Motor neuron (in vitro differentiated cells): ENCODE measurements at places on chromosomes 11 and 22.

GRCh38 chr22:32416556-32417085 is 4.6 kb upstream of the RTCB start:
- no peak for ATAC-seq

- ATAC-seq: no peak
Measured at GRCh38 chr22:23910496-23911190, 16.5 kb downstream of the MIF start.

DNA sequence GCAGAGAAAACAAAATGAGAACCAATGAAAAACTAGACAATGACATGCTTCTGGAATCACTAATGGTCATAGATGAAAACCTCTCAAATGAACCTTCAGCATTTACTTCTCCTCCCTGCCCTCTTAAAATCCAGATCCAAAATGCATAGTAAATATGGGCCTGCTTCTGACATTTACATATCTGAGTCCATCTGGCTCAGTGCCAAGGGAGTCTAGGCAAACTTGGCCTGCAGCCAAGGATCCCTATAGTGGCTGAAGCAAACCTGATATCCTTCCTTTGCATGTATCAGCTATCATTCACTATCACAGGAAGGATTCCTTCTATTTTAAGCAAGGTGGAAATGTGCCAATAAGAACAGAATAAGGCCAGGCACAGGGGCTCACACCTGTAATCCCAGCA is 104.8 kb downstream of the C11orf58 start:
- peak; percentile 31 for ATAC-seq

DNA sequence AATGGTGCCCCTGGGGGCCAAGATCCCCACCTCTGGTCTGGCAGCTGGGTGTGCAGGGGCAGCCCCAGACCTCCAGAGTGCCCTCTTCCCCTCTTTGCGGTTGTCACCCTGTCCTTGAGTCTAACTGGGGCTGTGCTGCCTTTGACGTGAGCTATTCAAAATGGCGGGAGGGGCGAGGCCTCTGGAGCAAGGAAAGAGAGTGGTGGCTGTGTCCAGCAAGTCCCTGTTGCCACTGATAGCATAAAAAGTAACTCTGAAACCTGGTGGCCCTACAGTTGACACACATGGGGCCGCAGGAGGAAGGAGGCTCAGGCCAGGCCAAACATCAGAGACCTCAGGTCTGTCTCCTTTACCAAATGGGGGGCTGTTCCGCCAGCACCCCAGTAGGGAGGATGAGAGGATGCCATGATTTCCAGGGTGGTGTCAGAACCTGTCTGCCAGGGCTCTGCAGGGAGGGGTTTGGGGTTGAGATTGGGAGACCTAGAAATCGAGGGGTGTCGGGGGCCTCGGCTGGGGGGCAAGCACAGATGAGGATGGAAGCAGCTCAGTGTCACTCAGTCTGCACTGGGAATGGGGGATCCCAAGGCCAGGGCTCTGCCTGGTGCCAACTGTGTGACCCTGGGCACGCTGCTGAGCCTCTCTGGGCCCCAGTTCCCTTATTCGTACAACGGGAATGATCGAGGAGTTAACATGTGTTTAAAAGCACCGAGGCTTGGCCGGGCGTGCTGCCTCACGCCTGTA is 49.2 kb upstream of the KCNQ1OT1 start:
- no peak for ATAC-seq

DNA sequence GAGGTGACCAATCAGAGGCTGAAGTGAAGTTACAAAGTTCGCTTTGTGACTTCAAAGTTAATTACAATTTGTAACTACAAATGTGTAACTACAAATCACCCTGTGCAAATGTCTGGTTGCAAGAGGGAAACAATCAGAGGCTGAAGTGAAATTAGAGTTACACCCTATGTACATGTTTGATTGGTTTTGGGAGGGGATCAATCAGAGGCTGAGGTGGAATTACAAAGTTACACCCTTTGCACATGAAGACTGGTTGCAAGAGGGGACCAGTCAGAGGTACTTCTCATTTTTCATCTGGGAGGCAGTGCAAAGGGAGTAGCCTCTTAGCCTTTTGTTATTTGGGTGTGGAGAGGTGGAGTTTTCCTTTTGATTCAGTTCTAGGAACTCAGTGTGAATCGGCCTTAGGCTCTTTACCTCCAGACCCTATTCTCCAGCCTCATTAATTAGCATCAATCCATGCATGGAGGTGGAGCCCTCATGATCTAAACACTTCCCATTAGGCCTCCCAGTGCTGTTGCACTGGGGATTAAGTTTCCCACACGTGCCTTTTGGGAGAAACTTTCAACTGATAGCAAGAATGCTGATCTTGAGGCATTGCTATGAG is 291.3 kb upstream of the MTNR1B start:
- ATAC-seq: no peak

- ATAC-seq: no peak
Measured at GRCh38 chr22:50564289-50564688, 1.6 kb upstream of the SYCE3 start.

DNA sequence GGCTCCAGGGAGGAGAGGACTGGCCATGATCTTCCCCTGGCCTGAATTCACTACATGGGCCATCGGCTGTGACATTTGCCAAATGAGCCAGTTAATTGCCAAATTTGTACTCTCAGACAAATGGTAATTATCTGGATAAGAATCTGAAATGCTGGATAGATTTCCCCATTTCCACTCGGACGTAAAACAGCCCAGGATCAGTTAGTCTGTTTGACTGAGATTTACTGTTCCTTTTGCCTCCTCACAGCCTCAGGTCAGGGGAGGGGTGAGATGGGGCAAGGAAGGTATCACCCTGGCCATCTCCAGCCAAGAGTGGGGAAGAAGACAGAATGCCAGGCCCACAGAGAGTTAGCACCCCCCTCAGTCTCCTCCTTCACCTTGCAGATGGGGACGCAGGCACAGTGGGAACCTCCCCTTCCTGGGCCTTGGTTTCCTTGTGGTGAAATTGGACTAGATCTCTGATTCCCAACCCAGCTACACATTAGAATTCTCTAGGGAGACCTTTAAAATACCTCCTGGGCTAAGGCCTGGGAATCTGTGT is 5.2 kb downstream of the TRIM29 start:
- ATAC-seq: no peak

DNA sequence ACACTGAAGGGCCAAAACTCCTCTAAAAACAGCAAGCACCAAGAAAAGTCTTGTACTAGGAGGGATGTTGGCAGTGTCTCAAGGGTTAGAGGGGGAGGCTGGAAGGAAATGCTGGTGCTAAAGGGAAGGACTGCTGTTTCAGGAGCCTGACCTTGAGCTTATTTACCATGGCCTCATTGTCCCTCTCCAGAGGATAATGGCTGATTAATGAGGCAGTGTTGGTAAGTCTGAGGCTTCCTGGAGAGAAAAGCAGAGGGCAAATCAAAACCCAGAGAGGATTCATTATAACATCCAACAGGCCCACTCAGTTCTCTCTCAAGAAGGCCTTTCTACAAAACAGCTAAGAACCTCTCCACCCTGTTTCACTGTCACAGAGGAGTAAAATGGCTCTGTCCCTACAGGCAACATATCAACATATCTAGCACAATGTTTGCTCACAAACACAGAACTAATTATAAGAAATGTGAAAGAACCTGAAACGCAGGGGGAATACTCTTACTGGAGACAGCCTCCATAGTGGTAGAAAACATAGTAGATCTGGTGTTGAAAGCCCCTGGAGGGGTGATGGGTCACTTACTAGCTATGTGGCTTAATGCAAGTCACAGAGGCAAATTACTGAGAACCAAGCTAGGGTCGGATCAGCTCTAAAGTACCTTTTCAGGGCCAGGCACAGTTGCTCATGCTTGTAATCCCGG is 31.4 kb downstream of the NUMA1 start:
- no peak for ATAC-seq

DNA sequence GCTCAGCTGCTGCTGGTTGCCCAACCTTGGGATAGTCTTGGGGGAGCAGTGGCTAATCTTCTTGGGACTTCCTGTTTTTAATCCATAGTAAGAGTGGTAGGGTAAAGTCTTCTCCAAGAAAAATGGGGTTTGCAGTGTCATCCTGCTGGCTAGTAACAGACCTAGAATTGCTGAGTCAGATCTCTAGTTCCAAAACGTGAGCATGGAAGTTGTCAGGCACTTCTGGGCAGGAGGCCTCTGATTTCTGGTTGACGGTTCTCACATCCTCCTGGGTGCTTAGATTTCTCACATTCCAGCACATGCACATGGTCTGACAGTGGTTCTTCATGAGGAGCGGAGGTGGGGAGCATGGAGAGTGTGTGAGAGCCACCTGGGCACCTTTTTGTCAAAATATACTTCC is 410.0 kb downstream of the OPCML start:
- no peak for ATAC-seq

DNA sequence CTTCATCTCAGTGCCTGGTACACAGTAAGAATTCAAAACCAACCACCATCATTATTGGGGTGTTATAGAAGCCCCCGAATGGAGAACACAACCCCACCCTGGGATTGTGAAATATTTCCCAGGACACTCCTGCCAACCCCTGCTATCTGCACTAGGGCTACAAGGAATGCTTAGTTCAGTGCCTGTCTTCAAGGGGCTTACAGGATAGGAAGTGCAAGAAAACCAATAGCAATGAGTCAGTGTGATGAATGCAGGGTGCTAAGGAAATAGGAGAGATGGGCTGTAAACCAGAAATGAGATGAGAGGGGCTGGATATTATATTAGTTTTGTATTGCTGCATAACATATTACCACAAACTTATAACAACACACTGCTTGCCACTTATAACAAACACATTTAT is 965 bp upstream of the ASCC2 start:
- no peak for ATAC-seq

DNA sequence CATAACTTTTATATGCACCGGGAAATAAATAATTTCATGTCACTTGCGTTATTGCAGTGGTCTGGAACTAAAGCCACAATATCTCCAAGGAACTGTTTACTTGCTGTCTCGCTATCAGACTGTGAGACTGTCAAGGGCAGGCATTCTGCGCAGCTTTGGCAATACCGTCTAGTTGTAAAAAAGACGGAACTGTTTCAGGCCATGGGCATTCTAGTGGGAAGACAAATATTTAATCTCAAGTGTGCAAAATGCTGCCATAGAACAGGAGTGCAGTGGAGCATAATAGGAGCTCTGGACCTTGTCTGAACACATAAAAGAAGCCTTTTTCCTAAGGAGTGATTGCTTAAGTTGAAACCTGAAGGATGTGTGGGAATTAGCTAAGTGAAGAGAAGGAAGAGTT is 53.8 kb downstream of the PACS1 start:
- no peak for ATAC-seq

GRCh38 chr22:37282385-37282677 is at the start of gene CYTH4:
TSS of gene CYTH4 (plus strand) at chr22:37282508. CDS start at chr22:37282570, 62 bp downstream.
- no peak for ATAC-seq

DNA sequence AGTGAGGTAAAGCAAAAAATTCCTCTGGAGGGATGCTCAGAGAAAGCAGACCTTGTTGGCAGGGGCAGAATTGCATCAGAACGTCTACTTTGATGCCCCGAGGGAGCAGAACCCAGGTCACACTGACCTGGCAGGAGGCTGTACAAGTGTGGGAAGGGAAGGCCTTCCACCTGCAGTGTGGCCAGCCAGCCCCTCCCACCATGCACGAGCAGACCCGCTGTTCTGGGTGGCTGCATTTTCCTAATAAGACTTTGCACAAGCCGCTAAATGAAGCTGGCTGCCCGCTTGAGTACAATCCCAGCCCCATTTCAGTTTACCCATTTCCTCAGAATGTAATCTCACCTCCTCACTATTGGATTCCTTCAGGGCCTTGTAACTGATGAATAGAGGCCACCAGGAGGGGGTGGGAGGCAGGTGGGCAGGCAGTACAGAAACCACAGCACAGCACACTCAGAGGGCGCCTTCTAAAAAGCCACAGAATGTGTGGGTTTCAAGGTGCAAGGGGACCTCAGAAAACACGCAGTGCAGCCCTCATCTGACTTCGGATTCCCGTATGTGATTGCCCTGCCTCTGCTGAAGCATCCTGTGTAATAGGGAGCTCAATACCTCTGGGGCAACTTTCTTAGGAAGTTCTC is 316.6 kb downstream of the OPCML start:
- peak; percentile 21 for ATAC-seq
